ENCODE measurements at places on chromosomes 11 and 22.

DNA sequence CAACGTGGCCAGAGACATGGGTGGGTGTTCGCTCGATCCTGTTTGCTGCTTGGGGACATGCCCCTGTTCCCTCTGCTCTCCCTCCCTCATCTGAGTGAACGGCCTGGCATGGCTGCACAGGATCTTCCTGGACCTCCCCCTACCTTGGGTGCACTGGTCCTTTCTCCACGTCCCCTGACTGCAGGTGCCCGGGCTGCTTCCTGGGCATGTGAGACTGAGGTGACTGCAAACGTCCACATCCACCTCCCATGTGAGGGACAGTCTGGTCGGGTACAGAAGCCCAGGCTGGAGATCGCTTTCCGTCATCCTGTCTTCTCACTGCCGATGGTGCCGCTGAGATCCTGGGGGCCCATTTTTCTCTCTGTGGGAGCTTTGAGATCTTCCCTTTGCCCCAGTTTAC lies 11.8 kb downstream of the SULT4A1 start:
- DNase-seq = no peak

- DNase-seq = no peak
Observed at GRCh38 chr11:118917481-118918127, 8.1 kb downstream of the BCL9L start.

DNA sequence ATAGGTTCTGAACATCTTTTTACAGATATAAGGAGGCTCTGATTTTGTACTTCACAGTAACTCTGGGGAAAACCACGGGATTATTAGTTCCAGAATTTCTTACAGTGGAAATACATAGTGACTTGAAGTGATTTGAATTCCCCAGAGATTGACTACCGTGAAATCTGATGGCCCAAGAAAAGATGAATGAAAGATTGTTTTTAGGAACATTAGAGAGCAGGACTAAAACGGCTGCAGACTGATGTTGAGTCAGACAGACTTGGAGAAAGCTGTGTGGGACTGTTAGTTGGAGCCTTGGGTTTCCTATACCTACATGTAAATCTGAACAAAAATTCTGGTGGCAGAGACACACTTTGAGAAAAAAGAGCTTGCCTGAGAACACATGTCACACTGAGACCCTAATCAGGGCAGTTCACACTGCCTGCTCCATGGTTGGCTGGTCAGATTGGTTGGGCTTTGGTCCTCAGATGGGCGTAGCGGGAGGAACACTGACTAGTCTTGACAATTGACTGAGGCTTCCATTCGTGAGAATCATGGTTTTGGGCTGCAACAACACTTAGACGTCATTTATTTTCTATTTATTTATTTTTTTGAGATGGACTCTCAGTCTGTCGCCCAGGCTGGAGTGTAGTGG lies 6.8 kb downstream of the PPP6R3 start:
- no peak for DNase-seq

DNA sequence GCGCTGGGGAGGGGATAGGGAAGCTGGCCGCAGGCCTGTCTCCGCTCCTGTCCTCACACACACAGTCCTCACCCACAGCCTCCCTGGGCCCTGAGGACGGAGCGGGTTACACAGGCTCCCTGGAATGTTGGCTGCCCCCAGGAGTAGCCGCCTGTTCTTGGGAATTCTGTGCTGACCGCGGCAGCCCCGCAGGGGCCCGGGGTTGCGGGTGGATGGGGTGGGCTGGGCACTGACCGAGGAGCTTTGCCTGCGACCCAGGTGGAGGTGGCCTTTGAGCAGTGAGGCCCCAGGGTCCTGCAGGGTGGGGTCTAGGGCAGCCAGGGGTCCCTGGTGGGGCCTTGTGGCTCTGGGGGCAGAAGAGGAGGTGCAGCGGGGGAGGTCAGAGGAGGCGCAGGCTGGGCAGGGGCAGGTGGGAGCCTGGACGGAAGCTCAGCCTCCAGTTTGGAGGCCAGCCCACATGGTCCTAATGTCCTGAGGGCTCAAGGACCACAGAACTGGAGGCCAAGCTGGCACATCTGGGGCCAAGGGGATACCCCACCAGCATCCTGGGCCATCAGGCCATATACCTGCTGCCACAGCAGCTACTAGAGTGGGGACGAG lies 6.6 kb upstream of the MRGPRG start:
- no peak for DNase-seq

- DNase-seq = no peak
Observed at GRCh38 chr11:119320240-119320775, 3.4 kb upstream of the MCAM start.

GRCh38 chr22:36773935-36774334 lies 2.0 kb downstream of the IFT27 start:
- no peak for DNase-seq

GRCh38 chr11:109697140-109697843 lies 275.3 kb downstream of the C11orf87 start:
- no peak for DNase-seq

DNA sequence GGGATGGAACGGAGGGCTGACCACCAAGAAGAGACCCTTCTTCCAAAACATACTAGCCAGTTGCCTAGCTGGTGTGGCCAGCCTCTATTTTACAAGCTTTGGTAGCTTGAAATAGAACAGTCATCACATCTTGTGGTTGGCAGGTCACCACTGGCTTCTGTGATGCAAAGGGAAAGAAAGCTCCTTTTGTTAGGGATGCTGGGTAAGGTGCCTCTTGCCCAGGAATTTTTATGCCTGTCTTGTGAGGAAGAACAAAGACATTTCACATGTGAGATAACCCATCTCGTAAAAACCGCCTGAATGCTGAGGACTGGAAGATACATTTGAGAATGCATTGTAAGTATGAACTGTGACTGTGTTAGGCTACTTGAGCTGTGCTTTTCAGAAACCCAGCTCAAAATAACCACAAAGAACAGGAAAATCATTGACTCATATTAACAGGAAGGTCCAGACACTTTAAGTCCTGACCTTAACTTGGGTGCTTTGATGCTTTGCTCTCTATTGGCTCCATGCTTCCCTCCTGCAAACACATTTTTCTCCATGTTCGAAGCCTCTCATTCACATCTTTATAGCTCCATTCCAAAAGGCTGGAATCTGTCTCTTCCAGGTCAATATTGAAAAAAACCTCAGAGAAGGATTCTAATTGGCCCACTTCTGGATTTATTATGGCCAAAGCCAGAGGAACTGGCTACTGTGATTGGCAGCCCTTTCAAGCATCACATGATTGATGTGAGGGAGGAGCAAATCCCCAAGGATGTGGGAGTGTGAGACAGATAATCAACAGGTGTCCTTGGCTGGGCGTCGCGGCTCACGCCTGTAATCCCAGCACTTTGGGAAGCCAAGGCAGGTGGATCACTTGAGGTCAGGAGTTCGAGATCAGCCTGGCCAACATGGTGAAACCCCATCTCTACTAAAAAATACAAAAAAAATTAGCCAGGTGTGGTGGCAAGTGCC lies 53.9 kb downstream of the MICAL2 start:
- no peak for DNase-seq

GRCh38 chr11:11065396-11065795 lies 207.5 kb upstream of the ZBED5 start:
- no peak for DNase-seq

DNA sequence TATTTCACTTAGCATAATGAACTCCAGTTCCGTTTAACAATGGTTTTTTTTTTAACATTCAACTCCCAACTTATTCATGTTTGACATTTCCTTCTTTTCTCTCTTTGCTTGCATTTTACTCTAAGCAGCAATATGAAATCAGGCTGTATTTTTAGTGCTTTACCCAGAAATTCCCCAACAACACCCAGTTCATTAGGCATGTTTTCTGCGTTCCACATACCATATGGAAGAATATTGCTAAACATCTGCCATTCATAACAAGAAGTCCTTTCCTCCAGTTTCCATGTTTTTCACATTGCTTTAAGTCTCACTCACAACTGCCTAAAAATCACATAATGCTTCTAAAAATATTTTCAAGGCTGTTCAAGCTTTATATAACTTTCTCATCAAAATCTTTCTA lies 45.8 kb downstream of the PLAAT5 start:
- no peak for DNase-seq

GRCh38 chr11:35253237-35253636 lies 114.3 kb downstream of the CD44 start:
- DNase-seq = no peak

Data from NCI-H187 (cell line).